ENCODE measurements at places on chromosomes 1 and 21.
A peak's percentile ranks its signal among the peaks of the same experiment; 100 is the strongest.

DNA sequence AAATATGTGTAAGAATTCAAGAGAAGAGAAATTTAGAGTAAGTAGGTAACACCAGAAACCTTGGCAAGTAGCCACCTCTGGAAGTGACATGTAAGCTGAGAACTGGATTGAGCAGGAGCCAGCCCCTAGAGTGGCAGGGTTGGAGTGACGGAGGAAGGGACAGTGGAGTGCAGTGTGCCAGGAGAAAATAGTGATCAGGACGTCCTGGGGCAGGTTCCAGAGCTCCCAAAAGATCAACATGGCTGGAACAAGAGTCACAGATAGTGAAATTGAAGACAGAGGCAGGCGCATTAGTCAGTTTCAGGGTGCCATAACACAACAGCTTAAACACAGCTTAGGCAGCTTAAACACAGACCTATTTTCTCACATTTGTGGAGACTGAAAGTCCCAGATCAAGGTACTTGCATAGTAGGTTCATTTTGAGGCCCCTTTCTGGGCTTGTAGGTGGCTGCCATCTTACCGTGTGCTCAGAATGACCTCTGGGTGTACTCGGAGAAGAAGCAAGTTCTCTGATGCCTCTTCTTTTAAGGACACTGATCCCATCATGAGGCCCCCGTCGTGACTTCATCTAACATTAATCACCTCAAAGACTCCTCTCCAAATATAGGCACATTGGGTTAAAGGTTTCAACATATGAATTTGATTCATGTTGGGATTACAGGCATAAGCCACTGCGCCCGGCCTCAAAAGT lies 37.2 kb downstream of the GNPAT start:
- no peak for DNase-seq

DNA sequence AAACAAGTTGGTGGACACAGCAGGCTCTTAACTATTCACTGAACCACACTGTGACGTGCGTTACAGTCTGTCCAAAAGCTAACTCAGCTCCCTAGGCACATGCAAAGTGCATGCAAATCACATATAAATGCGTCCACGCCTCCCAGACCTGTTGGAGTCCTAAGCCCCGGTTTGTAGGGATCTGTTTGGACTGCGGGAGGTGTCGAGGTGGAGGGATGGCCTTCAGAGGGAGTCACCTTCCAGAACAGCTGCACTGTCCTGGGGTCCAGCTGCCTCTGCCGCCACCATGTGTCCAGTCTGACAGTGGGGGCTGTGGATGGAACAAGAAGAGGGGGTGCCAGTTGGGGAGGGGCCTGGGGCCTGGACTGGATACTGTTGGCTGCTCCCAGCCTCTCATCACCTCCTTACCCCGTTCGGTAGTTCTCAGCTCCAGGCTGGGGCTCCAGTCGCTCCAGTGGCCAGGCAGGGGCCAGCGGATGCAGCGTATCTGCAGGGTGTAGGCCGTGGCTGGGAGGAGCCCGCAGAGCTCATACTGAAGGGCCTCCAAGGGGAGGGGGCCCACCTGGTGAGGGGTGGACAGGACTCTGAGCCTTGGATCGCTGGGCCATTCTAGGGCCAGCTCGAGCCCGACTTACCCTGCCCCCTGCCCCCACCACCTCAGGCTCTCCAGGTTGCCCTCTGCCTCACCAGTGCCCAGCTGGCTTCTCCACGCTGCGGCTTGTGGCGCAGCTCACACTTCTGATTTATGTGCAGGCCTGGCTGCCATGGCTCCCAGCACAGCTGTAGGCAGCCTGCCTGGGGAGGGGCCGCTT lies 7.9 kb upstream of the MRPS15 start:
- DNase-seq = no peak

DNA sequence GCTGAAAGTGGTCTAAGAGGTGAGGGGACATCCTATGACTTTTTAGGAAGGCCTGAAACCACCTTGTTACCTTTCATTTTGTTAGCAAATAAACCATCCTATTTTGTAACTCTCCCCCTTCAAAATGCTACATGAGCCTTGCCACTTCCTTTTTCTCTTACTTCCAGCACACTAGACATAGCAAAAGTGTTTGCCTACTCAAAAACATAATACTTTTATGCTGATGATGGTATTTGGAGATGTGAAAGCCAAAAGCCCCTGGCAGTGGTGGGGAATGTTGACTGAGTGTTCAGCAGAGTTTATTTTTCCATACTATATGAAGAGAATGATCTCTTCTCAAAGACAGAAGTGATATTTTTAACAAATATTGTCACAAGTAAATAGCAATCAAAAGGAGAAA lies 134.2 kb downstream of the EDEM3 start:
- DNase-seq = no peak

GRCh38 chr1:185215911-185216310 lies 58.9 kb downstream of the SWT1 start:
- DNase-seq = no peak

GRCh38 chr1:159921251-159921650 lies 4.1 kb downstream of the TAGLN2 start:
- no peak for DNase-seq

GRCh38 chr1:180287988-180288705 lies 58.1 kb downstream of the LHX4 start:
- DNase-seq = no peak

- DNase-seq = no peak
These were observed 233.4 kb downstream of the DSCAM start for GRCh38 chr21:40613546-40614030.

- no peak for DNase-seq
These were observed 199.4 kb upstream of the EDN2 start for GRCh38 chr1:41683681-41684500.

GRCh38 chr1:93874025-93874651 lies 4.9 kb downstream of the DNTTIP2 start:
- DNase-seq = no peak

- no peak for DNase-seq
These were observed 4.5 kb upstream of the CSRP1 start for GRCh38 chr1:201511396-201511940.

DNA sequence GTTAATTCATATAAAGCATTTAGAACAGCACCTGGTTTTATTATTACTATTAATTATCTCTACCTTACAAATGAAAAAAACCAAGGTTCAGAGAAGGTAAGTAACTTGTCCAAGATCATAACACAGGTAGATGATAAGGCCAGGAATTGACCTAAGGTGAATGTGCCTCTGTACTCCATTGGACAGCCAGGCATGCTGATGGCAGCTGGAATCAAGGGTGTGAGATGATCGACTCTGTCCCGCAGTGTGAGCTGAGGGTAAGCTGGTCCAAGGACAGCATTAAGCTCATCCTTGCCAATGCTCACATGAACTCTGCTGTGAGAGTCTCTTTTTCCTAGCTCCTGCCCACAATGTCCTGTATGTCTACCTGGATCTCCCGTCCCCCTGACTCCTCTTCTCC lies 58.4 kb downstream of the DMAP1 start:
- no peak for DNase-seq

DNA sequence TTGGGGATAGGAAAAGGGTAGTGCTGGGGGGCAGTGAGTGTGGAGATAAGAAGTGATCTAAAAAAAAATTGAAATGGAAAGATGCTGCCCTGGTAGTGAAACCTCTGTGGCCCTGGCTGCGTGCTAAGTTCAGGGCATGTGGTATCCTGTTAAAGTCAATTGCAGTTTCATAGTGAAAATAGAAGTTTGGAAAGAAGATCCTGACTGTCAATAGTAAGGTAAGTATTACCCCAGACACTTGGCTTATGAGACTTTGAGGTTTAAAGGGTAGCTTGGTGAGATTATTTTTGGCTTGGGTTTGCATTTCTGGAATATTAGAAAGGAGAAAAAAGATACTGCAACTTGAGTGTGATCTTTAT lies 6.8 kb downstream of the ARID1A start:
- DNase-seq = no peak

DNA sequence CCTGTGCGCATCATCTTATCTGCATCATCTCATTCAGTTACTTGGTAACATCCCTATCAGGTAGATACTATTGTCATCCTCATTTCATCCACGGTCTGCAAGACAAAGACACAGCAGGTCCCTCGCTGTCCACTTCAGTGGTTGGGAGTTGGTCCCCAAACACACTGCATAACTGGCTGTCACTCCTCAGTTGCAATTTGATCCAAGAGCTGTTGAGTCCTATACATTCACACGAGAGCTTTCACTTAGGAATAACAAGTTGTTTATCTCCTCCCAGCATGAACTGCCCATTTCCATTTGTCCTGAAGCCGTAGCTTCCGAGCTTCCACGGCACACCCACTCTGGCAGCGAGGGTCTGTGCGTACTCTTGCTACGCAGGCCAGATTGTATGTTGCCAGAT lies 472.0 kb downstream of the CAMTA1 start:
- no peak for DNase-seq

DNA sequence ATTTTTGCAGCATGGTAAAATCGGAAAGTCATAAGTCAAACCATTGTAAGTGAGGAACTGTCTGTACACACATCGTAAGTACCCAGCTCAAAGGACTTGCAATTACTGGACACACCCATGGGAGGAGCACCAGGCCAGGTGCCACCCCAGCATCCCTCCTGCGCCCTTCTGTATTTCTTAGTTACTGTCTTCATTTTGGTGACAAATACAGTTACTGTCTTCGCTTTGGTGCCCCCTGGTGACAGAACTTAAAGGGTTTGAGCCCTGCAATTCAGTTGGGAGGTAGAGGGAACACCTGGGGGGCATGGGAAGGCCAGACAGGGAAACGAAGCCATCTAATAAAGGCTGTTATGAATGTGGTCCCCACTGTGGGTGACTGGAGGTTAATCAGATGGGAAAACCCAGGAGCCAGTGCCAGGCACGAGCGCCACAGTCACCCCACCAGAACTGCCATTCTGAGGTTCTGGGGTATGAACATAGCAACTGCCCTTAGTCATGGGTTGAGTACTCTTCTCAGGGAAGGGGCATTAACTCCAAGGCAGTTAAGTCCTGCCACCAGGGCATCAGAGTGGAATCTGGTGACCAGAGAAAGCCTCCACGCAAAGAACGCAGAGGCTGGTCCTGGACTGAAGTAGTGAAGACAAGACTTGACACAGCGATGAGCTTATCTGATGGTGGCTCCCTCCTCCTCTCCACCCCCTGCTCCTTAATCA lies 612.9 kb downstream of the PTPRU start:
- no peak for DNase-seq

GRCh38 chr1:225780630-225781029 lies 3.0 kb downstream of the SRP9 start:
- no peak for DNase-seq

GRCh38 chr1:21294266-21294989 lies 4.2 kb upstream of the ECE1 start:
- peak; percentile 52 for DNase-seq

DNA sequence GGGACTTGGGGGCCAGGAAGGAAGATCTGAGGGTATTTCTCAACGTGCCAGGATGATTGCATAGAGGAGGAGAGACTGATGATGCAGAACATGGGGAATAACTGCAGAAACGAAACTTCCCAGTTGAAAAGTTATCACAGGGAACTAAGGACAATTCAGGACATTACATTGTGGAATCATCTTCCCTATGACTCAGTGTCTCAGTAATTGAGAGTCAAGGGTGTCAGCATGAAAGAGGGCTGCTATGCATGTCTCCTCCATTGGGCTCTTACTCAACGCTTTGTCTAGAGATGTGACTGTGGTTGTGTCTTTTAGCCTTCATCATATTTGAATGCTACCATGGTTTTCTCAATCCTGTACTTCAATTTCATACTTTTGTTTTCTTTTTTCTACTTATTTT lies 48.9 kb upstream of the PTGFR start:
- no peak for DNase-seq

DNA sequence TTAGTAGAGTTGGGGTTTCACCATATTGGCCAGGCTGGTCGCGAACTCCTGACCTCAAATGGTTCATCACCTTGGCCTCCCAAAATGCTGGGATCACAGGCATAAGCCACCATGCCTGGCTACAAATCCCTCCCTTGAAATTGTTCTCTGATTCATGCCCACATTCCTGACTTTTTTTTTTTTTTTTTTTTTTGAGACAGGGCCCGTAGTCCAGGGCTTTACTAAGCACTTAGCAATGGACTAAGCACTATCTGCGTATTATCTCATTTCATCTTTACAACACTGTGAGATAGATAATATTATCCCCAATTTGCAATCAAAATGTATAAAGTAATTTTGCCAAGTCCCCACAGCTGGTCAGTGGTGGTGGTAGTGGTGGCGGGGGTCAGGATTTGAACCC lies 58.9 kb downstream of the VWA5B1 start:
- DNase-seq = no peak

DNA sequence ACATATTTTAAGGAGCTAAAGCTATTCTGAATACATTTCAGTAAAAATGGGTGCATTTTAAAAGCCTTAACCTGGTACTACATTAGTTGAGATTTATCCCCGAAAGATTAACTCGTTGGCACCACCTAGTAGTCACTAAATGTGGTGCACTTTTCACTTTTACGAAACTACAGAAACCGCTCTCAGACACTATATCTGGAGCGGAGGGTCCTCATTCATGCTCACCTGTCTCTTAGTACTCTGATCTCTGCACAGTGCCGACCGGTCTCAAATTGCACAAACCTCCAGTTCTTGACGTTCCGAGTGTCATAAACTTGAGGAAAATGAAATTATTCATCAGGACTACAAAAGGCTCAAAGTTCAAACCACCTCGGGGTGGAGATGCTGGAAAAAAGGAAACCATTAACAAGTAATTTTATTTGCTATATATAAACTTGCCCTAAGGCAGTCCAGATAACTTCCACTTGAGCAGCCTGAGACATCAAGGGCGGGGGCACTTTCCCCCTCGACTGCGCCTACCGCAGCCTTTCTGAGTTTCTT lies 722 bp downstream of the LZIC start:
- no peak for DNase-seq

GRCh38 chr1:64696879-64697278 lies 48.0 kb upstream of the RAVER2 start:
- DNase-seq = no peak

GRCh38 chr1:15557594-15557993 lies 27.3 kb downstream of the AGMAT start:
- no peak for DNase-seq

DNA sequence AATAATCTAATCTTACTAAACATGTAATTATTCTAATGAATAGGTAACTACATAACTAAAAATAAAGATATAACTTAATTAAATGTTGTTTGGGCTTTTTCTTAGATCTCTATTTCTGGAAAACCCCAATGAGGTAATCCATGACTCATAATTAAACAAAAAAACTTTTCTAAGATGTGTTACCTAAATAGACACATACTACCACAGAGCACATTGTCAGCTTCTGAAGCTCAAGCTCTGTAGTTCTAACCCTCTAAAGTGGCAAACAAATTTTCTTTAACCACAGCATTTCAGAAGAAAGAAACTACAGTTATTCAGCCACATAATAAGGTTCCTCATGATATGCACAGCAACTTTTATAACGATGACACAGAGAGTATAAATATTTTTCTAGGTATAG lies 4.2 kb downstream of the OR6K3 start:
- DNase-seq = no peak

GRCh38 chr1:243645281-243645680 lies 204.8 kb downstream of the AKT3 start:
- DNase-seq = no peak

GRCh38 chr1:235454021-235454420 lies 50.2 kb downstream of the B3GALNT2 start:
- no peak for DNase-seq

- peak; percentile 36 for DNase-seq
These were observed at the start of gene GFI1 for GRCh38 chr1:92486251-92487077. TSS of gene GFI1 (minus strand) at chr1:92486925. CDS start at chr1:92483487, 3,438 bp downstream.
